Upper lobe of left lung (tissue), 6 donors: ENCODE measurements at places on chromosomes 5 and 9.

GRCh38 chr9:114166614-114167572, 11.6 kb downstream of the COL27A1 start:
- no peak overlapping the region for H3K4me3 ChIP-seq
- no peak overlapping the region for H3K27ac ChIP-seq
- H3K36me3 ChIP-seq: no peaks in the 10 kb centered on the region
- no peak for DNase-seq
- H3K4me1 ChIP-seq: peaks cover 18% of the 10 kb centered on the region

- no peak overlapping the region for H3K27ac ChIP-seq
- DNase-seq: no peak
- H3K36me3 ChIP-seq: no peaks in the 10 kb centered on the region
- H3K27me3 ChIP-seq: no peaks in the 10 kb centered on the region
Measured at GRCh38 chr9:126893079-126893478, 21.5 kb upstream of the RALGPS1 start.

GRCh38 chr5:99045871-99046270, 117.1 kb upstream of the CHD1 start:
- H3K4me1 ChIP-seq: no peaks in the 10 kb centered on the region
- DNase-seq: no peak
- H3K27me3 ChIP-seq: no peaks in the 10 kb centered on the region
- peak overlapping the region; percentile 1 for H3K4me3 ChIP-seq
- H3K27ac ChIP-seq: no peak overlapping the region

- peaks cover 9% of the 10 kb centered on the region for H3K4me1 ChIP-seq
- no peaks in the 10 kb centered on the region for H3K36me3 ChIP-seq
- H3K27ac ChIP-seq: no peak overlapping the region
- DNase-seq: no peak
- H3K4me3 ChIP-seq: no peak overlapping the region
Measured at GRCh38 chr5:10582512-10582897, 18.6 kb downstream of the ANKRD33B start.

DNA sequence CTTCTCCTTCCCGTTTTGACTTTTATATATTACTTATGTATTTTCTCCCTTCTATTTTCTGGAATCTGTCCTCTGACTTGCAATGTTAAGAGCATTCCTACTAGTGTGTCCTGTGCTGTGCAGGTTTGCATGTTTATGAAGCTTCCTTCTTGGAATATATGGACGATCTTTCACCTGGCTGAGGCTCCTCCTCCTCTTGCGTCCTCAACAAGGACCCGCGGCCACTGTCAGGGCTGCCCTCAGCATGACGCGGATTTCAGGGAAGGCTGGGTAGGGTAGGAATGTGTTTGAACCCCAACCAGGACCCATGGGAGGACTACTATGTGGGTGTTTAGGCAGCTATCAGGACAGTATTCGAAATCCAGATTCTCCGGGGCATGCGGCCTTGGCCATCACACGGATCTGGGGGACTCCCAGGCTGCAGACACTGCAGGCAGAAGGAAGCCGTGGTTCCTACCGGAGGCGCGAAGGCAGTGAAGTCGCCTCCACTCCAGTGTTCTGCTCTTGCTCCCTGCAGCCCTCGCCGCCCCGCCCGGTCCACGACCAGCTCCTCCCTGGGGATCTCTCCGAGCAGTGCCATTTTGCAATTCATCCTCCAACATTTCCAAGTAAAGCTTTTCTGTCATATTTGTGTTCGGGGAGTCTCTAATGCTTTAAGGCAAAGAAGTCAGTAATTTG, 37.0 kb upstream of the OSMR start:
- no peaks in the 10 kb centered on the region for H3K27me3 ChIP-seq
- peak; percentile 82 for DNase-seq
- no peaks in the 10 kb centered on the region for H3K36me3 ChIP-seq
- no peak overlapping the region for H3K27ac ChIP-seq
- H3K4me3 ChIP-seq: no peak overlapping the region

DNA sequence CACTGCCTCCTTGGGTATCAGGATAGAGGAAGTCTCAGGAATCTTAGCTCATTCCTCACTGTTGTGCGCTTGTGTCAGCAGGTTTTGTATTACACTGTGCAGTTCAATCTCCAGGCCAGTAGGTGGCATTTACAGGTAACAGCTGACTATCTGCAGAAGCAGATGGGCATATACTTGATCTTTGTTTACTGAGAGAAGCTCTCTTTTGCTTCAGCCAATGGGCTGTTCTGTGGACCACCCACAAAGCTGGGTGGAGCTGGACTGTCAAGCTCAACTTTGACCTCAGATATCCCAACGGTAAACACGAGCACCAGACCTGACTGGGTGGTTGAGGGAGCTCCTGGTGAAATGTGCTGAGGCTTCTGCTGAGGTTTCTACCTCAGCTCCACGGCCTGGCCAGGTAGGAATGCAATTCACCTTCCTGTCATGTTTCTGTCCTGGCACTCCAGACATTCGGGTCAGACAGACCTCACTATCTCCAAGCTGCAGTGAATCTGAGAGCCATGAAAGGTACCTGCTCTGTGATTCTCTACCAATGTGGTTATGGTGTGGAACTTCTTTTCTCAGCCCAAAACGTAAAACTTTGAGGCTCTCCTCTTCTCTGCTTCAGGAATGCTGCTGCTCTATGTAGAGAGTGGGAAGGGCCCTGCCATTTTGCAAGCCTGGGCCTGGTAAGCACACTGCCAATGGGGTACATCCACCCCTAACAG, 167.9 kb upstream of the ACTBL2 start:
- peak; percentile 30 for DNase-seq
- H3K4me1 ChIP-seq: no peaks in the 10 kb centered on the region
- no peak overlapping the region for H3K27ac ChIP-seq

GRCh38 chr5:68287631-68287975, 72.0 kb downstream of the PIK3R1 start:
- H3K4me3 ChIP-seq: peak overlapping the region; percentile 49
- no peaks in the 10 kb centered on the region for H3K27me3 ChIP-seq
- no peak for DNase-seq
- H3K27ac ChIP-seq: peak overlapping the region; percentile 87

DNA sequence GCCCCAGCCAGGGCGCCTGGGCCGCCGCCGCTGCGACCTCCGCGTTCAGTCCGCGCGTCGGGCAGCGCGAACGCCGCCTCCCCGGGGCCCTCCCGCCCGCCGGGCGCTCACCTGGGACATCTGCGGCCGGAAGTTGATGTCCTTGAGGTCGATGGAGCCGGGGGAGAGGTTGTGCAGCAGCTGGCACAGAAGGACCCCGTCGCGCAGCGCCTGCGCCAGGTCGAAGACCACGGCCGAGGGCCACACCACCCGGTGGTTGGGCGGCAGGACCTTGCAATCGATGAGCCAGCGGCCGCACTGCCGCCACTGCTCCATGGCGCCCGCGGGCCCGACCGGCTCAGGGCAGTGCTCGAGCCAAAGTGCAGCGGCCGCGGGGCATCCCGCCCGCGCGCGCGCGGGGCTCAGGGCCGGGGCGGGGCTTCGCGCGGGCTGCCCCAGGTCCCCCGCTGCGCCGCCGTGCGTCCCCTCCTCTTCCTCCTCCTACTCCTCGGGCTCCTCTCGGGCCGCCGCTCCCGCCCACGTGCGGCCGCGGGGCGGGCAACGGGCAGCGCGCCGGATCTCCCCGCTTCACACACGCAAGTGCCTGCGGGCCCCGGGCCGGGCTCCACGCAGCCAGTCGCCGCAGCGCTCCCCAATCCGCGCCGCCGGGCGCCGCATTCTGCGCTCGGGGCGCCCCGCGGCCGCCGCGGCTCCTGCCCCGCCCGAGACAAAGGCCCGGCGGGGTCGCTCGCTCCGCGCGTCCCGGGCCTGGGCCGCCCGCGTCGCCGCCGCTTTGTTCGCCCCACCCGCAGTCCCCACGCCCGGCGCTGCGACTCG, at the start of gene VAV2:
VAV2 (minus strand) TSS at position 361 of the 816 bp plus-strand sequence; CDS start at position 315, 46 bp downstream.
- peak within 1 kb of the TSS; percentile 92 for H3K27ac ChIP-seq
- no peaks in the 10 kb centered on the region for H3K27me3 ChIP-seq
- H3K4me3 ChIP-seq: peak within 1 kb of the TSS; percentile 70

DNA sequence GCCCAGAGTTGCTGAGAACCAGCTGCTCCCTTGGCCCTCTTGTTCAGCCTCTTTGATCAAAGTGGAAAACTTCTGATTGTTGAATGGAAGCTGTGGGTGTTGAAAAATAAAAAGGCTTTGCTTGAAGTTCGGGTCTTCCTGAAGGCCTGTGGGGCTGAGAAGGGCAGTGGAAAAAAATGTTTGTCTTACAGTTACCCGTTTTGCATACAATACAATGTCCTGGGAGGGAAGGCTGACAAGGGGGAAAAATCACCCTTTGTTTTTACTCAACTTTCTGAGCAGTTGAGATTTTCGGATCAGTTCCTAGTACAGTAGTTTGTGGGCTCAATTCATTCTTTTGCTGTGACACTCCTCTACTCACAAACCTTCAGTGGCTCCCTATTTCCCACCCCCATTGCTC, 2.1 kb upstream of the TNFSF8 start:
- no peak overlapping the region for H3K27ac ChIP-seq
- no peaks in the 10 kb centered on the region for H3K4me1 ChIP-seq
- no peaks in the 10 kb centered on the region for H3K27me3 ChIP-seq
- no peak overlapping the region for H3K4me3 ChIP-seq
- H3K36me3 ChIP-seq: no peaks in the 10 kb centered on the region

- H3K4me3 ChIP-seq: no peak overlapping the region
- H3K36me3 ChIP-seq: no peaks in the 10 kb centered on the region
- no peak overlapping the region for H3K27ac ChIP-seq
- no peaks in the 10 kb centered on the region for H3K27me3 ChIP-seq
- no peaks in the 10 kb centered on the region for H3K4me1 ChIP-seq
- DNase-seq: no peak
Measured at GRCh38 chr5:175542232-175542965, 64.0 kb downstream of the SFXN1 start.

GRCh38 chr5:144332265-144332664, 161.6 kb downstream of the KCTD16 start:
- H3K36me3 ChIP-seq: no peaks in the 10 kb centered on the region
- H3K4me1 ChIP-seq: no peaks in the 10 kb centered on the region
- H3K27me3 ChIP-seq: no peaks in the 10 kb centered on the region
- no peak for DNase-seq
- H3K4me3 ChIP-seq: no peak overlapping the region

DNA sequence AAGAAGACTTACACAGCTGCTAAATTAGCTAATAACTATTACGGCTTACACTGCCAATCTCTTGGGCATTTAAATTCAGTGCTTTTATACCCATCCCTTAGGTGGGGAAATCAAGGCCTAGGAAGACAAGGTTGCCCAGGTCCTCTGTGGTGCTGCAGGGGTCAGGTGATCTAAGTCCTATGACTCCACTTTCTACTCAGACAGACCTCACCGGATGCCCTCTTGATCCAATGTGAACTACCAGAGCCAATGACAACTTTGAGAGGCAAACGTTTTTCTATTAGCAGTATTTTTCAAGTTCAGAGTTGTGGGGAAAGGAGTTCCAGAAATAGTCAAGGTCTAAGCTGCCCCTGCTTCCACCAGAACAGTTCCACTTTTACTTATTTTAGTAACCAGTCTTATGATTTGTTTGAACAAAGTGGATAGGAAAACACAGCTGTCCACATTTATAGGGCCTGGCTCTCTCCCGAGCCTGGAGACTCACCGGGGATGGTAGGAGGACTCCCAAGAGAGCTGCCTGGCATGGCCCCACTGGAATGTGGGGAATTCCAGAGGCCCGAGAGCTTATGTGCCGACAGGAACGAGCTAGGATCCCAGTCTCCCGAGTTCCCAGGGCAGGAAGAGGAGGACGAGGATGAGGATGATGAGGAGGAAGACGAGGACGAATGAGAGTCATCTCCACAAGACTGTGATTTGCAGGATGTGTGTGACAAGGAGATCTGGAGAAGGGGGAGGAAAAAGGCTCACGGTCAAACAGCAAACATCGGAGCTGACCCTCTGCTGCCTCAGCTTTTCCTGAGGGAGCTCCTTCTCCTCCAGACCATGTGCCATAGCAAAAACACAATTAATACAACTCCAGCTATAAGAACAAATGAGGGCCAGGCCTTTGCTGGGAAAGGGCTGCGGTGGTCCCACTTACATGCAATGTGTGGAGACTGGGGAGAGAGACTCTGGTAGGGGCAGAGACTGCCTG, 16.7 kb downstream of the FAM193B start:
- H3K4me1 ChIP-seq: peaks cover 13% of the 10 kb centered on the region
- peak overlapping the region; percentile 19 for H3K27ac ChIP-seq
- DNase-seq: no peak
- no peaks in the 10 kb centered on the region for H3K27me3 ChIP-seq
- H3K36me3 ChIP-seq: peaks cover 49% of the 10 kb centered on the region

GRCh38 chr5:156838961-156839360, 11.1 kb upstream of the PPP1R2B start:
- no peaks in the 10 kb centered on the region for H3K36me3 ChIP-seq
- no peak overlapping the region for H3K27ac ChIP-seq
- no peaks in the 10 kb centered on the region for H3K27me3 ChIP-seq
- no peaks in the 10 kb centered on the region for H3K4me1 ChIP-seq

DNA sequence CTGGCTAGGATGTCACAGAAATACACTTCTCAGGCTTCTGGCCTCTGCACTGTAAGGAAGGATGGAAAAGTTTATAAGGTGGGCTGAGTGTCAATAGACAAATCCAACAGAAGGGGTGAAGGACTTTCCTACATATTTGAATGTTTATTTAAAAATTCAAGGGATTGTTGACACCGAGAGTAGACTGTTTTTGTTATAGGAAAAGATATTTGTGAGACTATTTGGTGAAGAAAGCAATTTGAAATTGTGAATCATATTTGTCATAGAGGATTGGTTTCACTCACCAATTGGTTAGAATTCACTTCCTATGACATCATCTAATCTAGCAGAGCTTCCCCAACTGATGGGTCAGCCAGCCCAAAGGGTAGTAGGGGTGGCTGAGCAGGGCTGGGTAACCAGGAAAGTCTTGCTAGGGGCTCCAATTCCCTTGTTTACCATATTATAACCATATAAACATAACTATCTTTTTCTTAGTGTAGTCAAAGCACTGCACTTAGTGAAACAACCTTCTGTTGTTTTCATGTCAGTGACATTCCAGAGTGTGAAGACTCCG, 14.9 kb upstream of the MEGF10 start:
- H3K4me1 ChIP-seq: no peaks in the 10 kb centered on the region
- no peaks in the 10 kb centered on the region for H3K36me3 ChIP-seq
- no peak overlapping the region for H3K27ac ChIP-seq
- H3K4me3 ChIP-seq: no peak overlapping the region
- no peaks in the 10 kb centered on the region for H3K27me3 ChIP-seq

DNA sequence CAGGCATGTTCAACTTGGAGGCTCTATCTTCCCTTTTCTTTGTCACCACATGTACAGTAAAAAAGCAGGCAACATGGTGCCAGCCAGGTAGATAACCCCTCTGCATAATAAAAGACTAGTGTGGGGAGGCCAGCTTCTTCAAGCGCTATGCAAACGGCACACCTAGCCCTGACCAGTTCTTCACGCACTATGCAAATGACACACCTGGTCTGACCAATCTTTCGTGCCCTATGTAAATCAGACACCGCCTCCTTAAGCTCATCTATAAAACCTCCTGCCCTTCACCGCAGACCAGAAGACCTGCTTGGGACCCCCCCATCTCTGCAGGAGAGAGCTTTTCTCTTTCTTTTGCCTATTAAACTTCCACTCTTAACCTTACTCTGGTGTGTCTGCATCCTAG, 28.1 kb upstream of the UGCG start:
- H3K27me3 ChIP-seq: no peaks in the 10 kb centered on the region
- no peak for DNase-seq
- no peak overlapping the region for H3K4me3 ChIP-seq
- H3K4me1 ChIP-seq: no peaks in the 10 kb centered on the region

DNA sequence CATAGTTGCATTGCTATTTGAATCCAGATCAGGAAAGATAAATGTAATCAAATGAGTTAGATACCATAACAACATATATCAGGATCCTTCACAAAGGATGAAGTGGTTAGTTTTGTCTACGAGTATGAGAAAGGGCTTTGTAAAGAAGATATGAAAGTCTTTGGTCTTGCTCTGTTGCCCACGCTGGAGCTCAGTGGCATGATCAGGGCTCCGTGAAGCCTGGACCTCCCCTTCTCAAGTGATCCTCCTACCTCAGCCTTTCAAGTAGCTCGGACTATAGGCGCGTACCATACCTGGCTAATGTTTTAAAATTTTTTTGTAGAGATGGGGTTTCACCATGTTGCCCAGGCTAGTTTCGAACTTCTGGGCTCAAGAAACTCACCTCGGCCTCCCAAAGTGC, 1.8 kb downstream of the SMC5 start:
- peaks cover 10% of the 10 kb centered on the region for H3K36me3 ChIP-seq
- H3K27ac ChIP-seq: no peak overlapping the region
- peaks cover 42% of the 10 kb centered on the region for H3K4me1 ChIP-seq
